ENCODE measurements at places on chromosomes 6 and 20.

DNA sequence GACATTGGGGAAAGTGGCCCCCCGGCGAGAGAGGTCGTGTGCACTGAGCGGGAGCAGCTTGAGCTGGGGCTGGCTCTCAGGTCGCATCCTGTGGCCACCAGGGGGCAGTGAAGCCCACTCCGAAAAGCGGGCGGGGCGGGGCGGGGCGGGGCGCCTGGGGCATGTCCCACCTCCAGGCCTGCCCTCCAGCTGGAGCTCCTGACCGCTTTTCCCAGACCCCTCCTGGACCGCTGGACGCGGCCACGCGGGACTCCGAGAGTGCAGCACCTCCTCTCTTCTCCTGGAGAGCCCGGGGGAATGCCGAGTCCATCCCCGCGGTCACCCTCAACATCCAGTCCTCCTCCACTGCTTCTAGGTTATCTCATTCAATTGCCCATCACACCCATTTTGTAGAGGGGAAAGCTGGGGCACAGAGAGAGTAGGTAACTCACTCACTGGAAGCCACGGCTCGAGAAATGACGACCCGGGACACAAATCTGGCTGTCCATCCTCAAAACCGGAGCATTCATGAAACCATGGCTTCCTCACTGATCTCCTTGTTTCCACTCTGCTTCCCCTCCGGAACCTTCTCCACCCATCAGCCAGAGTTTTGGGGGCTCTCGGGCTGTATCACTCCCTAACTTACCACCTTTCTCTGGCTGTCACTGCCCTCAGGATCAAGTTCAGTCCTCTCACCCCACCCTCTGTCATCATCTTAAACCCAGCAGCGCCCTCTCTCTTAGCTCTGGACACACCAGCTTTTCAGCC is 24.1 kb downstream of the COX4I2 start:
- DNase-seq: peak; percentile 74

DNA sequence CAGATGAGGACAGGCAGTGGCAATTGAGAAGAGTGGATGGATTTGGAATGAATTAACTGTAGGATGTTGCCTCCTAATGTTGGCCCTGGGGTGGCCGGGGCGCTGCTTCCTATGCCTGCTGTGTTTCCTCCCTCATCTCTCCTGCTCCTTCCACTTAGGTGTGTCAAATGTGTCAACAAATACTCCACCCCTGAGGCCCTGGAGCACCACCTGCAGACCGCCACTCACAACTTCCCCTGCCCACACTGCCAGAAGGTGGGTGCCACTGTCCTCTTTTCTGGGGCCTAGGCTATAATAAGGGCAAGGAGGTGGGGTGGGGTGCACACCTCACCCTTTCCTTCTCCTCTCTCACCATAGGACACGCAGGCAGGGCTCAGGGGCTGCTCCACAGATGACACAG is 30.0 kb upstream of the CHMP4B start:
- DNase-seq: no peak

DNA sequence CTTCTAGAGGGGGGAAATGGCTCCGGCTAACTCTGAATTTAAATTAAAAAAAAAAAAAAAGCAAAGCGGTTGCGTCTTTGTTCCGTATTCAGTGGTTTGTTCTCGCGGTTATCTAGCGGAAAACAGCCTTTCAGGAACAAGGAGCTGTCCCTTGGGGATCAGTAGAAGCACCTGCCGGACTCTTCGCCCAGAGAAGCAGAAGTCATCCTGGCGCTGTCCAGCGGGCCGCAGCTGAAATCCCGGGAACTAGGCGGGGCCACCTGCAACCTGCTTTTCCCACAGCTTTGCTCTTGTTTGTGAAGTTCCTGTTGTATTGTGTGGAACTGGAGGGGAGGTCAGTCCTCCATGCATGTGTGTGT is 43.9 kb upstream of the GJE1 start:
- no peak for DNase-seq

DNA sequence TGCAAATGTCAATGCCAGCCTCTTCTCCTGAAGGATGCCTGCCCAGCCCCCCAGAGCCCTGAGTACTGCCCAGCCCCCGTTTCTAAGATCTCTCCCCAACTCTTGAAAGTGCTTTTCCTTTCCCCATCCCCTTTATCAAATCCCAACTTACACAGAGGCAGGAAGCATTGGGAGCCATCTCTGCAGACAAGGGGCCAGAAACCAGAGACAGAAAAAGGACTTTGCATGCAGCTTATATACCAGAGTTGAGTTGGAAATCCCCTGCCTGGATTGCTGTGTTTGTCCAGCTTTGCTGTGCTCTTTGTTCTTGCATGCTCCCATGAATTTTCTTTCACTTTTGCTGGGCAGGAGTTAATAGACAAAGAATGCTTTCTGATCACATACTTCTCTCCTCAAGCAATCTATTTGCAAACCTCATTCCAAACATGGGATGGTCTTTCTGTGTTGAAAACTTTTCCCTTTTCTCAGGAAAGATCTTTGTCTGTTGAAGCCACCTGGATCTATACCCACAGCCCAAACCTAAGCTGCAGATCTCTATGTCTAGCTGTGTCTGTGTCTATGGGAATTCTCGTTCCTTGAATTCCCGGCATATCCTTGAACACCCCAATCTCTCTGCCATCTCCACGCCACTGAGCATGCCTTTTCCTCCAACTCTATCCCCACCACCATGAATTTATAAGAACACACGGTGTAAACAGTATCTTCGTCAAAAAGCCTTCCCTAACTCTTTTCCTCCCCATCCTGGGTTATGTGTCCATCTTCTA is at the start of gene UBD:
TSS of gene UBD (minus strand) at position 209 of the 764 bp plus-strand sequence. CDS start at position 178, 31 bp downstream.
- no peak for DNase-seq

- DNase-seq: no peak
Observed at GRCh38 chr6:106730264-106730663, 100.9 kb downstream of the QRSL1 start.

DNA sequence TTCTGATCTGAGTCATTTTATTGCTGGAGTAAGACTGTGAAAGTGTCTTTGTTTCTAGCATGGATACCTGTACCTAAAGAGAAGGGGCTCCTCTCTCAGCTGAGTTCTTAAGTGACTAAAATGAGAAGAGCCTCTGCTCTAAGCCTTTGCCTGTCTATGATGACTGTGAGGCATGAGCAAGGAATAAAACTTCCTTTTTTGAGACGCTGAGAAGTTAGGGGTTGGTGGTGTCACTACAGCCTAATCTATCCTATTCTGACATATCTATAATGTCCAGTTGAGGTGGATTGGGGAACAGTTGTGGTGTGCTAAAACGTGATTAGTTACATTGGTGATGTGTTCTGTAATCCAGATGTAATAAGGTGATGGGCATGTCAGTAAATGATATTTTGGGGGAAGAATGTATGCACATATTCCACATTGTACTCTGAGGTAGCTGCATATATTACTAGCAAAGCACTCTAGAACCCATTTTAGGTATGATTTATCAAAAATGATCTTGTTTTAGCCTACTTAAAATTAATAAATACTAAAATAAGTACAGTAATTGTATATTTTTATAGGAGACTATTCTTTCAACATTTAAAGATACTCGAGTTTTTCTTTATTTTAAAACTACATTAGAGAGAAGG is 18.1 kb downstream of the ADGRB3 start:
- DNase-seq: no peak

GRCh38 chr6:6085928-6086668 is 79.4 kb upstream of the NRN1 start:
- DNase-seq: no peak

GRCh38 chr6:157861814-157862213 is 38.8 kb downstream of the SNX9 start:
- no peak for DNase-seq

DNA sequence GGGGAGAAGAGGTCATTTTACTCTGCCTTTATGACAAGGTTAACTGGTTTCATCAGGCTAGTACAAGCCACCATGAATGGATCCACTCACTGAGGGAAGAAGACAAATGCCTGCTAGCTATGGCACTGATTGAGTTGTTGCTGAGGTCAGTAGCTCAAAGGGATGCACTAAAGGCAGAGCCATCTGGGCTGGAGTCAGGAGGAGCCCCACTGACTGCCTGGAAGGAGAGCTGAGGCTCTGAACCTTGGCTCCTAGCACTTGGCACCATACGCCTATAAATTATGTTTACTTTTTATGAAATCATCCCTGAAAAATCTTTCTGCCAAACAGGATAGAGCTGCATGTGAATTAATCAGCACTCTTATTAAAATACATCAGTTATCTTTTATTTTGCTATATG is 104.6 kb downstream of the DTD1 start:
- no peak for DNase-seq

DNA sequence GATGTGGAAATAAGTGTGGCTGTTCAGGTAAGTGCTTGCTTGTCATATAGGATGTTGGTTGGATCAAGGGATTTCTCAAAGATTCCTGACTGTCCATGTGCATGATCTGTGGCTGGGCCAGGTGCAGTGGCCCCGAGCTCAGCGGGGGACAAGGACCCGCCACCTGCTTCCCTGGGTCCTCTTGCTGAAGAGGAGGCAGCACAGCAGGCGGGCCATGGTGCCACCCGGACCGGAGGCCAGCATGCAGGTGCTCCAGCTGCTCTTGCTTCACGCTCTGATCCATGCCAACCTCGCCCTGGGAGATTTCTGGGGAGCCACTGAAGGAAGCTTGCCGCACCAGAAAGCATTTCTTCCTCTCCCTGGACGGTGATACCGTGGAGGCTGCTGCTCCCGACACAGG is 173.8 kb downstream of the HIVEP2 start:
- no peak for DNase-seq

- DNase-seq: no peak
Observed at GRCh38 chr6:25038300-25038699, 102.5 kb upstream of the RIPOR2 start.

DNA sequence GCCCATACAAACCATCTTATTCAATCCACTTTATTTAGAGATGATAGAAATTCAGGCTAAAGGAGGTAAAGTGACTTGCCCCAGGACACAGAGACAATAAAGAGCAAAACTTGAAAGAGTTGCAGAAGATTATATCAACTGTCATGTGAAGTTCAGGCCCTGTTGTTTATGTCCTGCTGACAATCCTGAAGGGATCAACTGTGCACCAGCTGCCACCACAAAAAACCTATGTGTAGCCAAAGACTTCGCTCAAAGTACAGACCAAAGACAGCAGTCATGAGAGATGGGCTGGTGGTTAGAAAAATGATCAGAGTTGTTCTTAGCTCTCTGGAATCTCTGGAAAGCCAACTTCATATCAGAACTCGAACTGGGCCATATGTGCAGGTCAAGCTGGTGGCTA is 16.0 kb upstream of the CITED2 start:
- no peak for DNase-seq

DNA sequence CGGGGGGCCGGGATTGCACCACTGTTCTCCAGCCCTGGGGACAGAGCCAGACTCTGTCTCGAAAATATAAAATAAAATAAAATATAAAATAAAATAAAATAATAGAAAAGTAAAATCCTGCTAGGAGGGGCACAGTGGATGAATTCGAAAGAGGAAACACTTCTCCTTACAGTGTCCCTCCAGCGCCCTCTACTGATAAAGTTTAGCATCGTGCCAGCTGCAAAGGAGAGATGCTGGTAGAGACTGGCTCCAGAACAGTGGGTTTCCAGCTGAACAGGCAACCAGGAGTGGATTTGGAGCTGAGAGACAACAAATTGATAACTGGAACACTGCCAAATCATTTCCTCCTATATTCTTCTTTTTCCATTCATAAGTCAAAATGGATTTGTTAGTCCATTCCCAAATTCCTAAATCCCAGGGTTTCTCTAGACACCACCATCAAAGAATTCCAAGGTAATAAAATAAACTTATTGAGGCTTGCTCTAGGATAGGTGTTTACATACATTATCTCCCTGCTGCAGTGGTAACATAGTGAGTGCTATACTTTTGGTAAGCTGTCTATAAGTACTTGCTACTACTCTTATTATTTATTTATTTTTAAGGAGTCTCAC is 31.7 kb upstream of the TBPL1 start:
- peak; percentile 74 for DNase-seq

- DNase-seq: no peak
Observed at GRCh38 chr20:1854246-1854645, 41.0 kb upstream of the SIRPA start.

GRCh38 chr20:60518022-60518421 is 559.8 kb downstream of the CDH26 start:
- DNase-seq: no peak

GRCh38 chr6:99604166-99605073 is 2.2 kb upstream of the PRDM13 start:
- DNase-seq: no peak

GRCh38 chr20:23106271-23106851 is 20.2 kb upstream of the CD93 start:
- no peak for DNase-seq

- DNase-seq: no peak
Observed at GRCh38 chr20:40925829-40926510, 102.7 kb upstream of the TOP1 start.

DNA sequence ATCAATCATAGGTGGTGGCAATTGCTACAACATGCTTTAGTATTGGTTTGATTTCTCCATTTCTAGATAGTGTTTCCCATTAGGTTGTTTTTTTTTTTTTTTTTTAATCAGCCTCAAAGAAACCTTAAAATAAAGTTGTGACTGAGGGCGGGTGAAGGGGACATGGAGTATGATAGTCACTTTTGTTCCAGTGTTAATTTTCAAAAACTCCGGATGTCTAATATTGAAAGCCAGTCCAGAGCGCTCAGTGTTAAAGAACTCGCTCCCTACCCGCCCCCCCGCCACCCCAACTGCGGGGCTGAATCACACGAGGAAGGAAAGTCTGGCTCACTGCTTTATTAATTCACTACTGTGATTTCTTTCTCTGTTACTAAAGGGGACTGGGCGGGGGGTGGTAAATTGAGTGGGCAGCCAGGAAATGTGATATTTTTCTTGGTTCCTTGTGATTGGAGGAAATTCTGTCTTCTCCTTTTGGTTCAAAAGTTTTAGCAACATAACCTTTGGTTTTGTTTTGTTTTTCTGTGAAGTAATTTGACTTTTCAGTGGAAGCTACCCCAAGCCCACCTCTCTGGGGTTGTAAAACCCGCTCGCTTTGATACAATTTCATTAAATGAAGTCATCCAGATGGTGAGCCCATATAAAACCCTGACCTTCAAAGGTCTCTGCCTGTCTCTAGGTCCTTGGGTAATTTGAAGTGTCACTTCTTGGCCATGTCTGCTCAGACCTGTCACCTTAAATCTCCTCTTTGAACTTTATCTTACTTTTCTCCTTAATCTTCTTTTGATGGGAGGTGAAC is 38.0 kb downstream of the TNFAIP3 start:
- DNase-seq: peak; percentile 75

DNA sequence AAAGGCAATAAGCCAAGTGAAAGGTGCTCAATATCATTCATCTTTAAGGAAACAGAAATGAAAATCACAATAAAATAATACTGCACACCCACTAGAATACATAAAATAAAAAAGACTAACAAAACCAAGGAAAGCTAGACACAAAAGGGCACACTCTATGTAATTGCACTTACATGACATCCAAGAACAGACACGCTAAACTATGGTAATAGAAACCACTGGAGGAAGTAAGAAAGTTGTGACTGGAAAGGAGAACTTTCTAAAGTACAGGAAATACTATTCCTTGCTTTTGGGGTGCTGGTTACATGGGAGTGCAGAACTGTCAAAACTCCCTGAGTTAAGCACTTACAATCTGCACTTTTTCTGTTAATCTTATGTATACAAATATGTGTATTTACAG is 253.7 kb upstream of the RUNX2 start:
- no peak for DNase-seq

Measured in stimulated activated naive CD8-positive, alpha-beta T cell treated with anti-CD3 and anti-CD28 coated beads, Interleukin-15, amount 100 ng/mL, for 72 hours (primary cell).